CD8-positive, alpha-beta T cell (primary cell): ENCODE measurements at places on chromosomes 1 and 21.

GRCh38 chr1:50264590-50264989 lies 155.9 kb downstream of the ELAVL4 start:
- DNase-seq = no peak

GRCh38 chr1:39205781-39206464 lies 1.4 kb downstream of the MACF1 start:
- no peak for DNase-seq

- DNase-seq = no peak
Observed at GRCh38 chr1:111214884-111215283, 12.6 kb upstream of the CHI3L2 start.

DNA sequence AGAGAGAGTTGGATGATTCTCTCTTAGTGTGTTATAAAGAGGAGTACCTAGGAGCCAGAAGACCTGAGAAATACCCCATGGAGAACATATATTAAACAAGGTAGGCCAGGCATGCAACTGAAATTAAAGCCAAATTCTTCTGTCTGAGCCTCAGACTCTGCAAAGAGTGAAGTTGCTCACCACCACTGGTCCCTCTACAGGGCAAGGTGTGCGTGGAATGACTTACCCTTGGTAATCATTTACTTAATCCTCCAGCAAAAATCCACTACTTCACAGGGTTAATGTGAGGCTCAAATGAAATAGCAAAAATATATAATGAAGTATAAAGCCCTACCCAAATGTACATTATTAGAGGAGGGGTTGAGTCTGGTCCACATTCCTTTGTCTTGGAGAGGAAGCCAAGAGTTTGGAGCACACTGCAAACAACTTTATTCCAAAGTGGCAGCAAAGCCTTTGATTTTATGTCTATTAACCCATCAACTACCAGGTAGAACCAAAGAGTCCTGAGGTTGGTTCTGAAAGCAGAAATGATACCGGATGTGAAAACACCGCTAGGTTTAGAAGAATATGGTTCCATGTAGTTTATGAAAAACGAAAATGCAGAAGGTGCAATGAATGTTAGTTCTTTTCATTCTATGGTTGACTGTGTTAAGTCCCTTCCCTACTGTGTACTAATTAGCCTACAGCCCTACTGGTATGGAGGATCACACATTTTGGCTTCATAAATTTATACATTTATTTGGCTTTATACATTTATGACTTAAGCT lies 8.5 kb downstream of the SSR2 start:
- no peak for DNase-seq

DNA sequence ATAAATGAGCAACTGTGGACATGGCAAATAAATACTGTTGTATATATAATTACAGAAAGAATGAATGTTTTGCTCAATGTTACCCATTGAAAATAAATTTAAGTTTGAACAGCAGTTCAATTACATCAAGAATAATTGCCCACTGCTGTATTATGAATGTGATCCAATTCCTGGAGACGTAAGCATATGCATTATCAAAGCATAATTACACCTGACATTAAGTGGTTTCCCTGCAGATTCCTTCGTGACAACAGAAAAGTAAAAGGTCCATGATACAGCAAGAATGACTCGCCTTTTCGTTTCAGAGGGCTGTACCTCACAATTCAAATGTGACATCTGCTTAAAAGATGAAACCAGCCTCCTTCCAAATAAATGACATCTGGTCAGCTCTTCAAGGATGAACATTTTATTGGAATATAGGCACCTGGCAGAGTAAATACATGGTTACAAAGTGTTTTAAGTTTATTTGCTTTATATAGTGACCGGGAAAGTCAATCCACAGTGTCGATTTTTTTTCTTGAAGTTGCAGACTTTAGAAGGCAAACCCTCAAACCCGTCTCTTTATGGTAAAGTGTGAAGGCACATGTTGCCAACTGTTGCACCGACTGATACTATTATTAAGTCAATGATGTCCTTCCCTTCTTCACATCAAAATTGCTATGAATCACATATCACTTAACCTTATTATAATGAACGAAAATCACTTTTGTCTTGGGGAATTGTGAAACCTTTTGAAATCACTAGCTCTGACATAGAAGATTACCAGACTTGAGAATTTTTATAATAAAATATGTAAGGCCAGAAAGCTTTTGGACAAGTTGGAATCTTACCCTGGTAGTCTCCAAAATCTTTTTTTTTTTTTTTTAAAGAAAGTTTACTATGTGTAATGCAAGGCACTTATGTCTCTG lies 36.2 kb upstream of the EDEM3 start:
- no peak for DNase-seq

- no peak for DNase-seq
Observed at GRCh38 chr1:65985393-65986066, 192.8 kb downstream of the PDE4B start.

- DNase-seq = no peak
Observed at GRCh38 chr1:168273575-168273974, 7.1 kb upstream of the TBX19 start.

DNA sequence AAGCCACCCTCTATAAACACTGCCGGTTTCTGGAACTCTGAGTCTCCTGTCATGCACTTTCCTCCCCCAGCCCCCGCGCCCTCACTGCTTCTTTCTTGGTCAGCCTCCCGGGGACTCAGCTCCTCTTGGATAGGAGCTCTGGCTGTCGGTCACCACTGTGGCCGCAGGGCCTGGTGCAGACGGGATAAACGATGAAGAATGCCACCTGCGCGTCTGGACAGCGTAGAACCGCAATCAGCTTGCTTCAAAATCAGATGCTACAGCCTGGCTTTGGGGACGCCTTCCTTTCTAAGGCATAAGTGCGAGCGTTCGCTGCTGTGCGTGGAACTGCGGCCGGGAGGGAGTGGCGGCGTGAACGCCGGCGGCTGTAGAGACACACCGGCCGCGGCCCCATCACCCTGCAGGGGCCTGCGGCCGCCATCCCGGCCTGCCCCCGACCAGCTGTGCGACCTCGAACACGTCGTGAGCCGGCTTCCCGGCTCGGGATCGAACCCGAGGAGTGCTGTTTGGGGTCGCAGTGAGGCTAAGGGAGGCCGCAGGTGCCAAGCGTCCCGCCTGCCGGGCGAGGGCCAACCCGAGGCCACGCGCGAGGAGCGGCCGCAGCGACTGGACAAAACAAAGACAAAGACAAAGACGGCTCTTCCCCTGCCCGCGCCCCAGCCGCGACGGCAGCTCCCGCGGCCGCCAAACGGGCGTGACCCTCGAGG lies 688 bp downstream of the PTTG1IP start:
- peak; percentile 54 for DNase-seq

GRCh38 chr1:184494929-184495328 lies 108.1 kb downstream of the C1orf21 start:
- DNase-seq = no peak

- DNase-seq = no peak
Observed at GRCh38 chr1:175207971-175208370, 15.4 kb upstream of the KIAA0040 start.

- no peak for DNase-seq
Observed at GRCh38 chr1:75765697-75766355, 20.2 kb upstream of the RABGGTB start.

GRCh38 chr1:29591601-29592260 lies 355.4 kb downstream of the PTPRU start:
- peak; percentile 2 for DNase-seq

- DNase-seq = peak; percentile 59
Observed at GRCh38 chr1:26110731-26111529, 694 bp upstream of the PDIK1L start.

- peak; percentile 27 for DNase-seq
Observed at GRCh38 chr1:25563330-25564215, 20.2 kb downstream of the LDLRAP1 start.

DNA sequence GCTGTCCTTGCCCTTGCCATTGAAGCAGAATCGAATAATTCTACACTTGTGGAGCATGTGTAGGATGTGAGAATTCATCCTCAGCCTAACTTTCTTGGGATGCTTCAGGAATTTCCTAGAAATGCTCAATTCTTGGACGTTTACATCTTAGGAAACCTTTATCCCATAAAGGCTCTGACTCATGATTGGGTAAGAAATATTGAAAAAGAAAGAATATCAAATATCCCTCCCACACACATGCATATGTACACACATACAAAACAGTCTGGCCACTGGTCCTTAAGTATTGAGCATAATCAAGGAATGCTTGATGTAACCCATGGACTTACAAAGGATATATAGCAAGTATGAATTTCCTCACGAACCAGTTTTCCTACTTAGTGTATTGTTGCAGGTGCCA lies 83.9 kb upstream of the IPO9 start:
- no peak for DNase-seq
